Astrocyte (in vitro differentiated cells and primary cell): ENCODE measurements at places on chromosomes 11 and 22.

- DNase-seq = no peak
These were observed 74.4 kb downstream of the GAB4 start for GRCh38 chr22:16933291-16934282.

DNA sequence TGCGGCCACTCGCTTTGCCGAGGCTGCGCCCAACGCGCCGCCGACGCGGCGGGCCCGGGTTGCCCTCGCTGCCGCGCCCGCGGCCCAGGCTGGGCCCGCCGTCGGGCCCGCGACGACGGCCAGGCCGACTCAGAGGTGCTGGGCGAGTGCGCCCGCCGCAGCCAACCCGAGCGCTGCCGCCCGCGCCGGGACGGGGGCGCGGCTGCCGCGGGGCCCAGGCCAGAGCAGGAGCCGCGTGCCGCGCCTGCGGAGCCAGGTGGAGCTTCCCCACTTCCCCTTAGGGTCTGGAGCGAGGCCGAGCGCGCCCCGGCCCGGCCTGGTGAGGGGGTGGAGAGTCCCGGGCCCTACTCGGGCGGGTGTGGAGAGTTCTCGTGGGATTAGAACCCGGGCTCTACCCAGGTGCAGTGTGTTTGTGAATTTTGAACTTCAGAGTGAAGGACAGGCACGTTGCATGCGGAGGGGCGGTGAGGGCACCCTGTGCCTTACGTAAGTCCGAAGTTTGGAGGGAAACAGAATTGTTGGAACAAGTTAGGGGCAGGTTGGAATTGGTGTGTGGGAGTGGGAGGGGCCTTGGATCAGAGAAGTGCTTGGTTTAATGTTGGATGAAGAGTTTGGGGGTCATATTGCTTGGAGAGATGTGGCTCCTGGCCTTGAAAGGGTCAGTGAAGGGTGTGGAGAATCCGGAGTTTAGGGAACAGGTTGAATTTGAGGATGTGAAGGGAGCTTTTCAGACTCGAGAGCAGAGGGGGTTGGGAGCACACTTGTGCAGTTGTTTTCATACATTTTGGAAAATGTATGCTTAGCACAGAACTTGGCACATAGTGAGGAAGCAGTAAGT, 697 bp downstream of the RNF169 start:
- DNase-seq = peak; percentile 27

DNA sequence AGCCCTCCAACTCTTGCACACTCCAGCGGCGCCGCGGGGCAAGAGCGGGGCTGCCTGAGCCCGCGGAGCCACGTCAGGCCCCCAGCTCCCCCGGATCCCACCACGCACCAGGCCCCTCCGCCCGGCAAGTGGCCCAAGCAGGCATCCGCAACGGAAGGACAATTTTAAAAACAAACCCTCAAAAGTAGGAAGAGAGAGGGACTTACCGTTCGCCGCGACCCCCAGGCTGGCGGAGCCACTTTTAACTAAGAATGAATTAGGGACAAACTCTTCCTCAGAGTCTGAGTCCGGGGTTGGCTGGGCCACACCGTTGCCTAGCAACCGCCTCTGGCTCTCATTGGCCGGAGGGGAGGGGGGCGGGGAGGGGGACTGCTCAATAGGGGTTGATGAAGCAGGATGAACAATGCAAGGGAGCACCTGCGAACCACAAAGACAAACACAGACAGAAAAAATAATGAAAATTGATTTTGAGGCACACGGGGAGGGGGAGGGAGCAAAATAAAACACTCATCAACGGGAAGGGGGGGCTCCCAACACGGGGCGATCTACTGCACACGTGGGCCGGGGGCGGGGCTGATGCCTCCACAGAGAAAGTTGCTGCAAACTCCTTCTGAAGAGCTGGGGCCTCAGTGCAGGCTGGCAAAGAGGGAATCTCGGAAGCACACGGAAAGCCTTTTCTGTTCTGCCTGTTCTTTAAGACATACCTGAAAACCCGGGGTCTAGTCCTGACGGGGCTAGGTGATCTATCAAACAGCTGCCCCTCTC, 387.5 kb upstream of the NARS2 start:
- DNase-seq = peak; percentile 50

GRCh38 chr11:587978-588380, 11.7 kb downstream of the PHRF1 start:
- DNase-seq = peak; percentile 42

GRCh38 chr11:6693342-6694228, 10.4 kb upstream of the MRPL17 start:
- DNase-seq = peak; percentile 88

DNA sequence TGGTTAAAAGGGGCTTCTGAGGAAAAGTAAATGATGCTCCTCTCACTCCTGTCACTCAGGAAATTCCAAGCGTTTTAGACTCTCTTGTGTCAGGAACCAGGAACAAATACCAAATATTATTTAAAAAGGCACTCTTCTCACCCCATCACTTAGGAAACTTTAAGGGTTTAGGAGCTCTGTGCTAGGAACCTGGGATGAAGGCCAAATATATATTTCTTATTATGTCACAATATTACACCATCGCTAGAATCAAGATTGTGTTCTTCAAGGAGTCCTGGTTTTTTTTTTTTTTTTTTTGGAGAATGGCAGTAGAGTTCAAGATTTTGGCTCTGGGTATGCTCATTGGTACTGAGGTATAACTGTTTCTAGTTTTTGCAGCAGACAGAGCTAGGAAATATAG, 79.0 kb upstream of the HEPHL1 start:
- no peak for DNase-seq

- DNase-seq = no peak
These were observed 28.2 kb downstream of the LRRC10B start for GRCh38 chr11:61536676-61537270.

DNA sequence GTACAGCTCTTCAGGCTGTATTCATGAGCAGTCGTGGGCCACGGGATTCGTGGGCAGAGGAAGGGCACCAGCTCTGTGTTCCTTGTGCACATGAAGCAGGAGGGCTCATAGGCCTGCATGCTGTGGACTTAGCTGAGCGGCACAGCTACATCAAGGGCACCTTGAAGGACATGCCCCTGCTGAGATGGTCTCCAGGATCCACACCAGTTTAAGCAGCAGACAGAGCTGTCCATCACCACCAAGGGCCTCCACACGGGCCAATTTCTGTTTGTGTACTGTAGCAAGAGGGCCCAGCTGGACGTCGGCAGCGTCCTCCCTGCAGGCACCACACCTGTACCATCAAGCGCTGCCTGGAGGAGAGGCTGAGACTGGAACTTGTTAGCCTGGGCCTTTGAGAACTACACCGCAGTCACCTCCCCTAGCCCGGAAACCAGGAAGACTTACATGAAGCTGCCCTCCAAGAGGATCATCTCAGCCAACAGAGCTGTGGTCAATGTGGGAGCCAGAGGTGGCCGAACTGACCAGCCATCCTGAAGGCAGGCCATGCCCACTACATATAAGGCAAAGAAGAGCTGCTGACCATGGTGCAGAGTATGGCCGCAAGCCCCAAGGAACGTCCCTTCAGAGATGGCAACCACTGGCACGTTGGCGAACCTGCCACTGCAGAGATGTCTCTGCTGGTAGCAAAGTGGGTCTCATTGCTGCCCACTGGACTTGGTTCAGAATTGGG, 32.7 kb upstream of the GNB1L start:
- DNase-seq = no peak

GRCh38 chr11:12686246-12687060, 12.2 kb downstream of the TEAD1 start:
- DNase-seq = no peak

GRCh38 chr11:10483584-10483983, 28.5 kb downstream of the AMPD3 start:
- no peak for DNase-seq
